Stimulated activated CD4-positive, alpha-beta T cell treated with anti-CD3 and anti-CD28 coated beads, Interleukin-1b, Interleukin-23, amount 100 ng/mL, for 1 hour (primary cell): ENCODE measurements at places on chromosomes 6 and 20.

- no peak for DNase-seq
Observed at GRCh38 chr20:41671143-41671542, 53.0 kb upstream of the CHD6 start.

GRCh38 chr6:155378724-155379123 is 64.4 kb upstream of the TFB1M start:
- DNase-seq = no peak

GRCh38 chr6:110939429-110940200 is 18.9 kb upstream of the GTF3C6 start:
- DNase-seq = no peak

- no peak for DNase-seq
Observed at GRCh38 chr20:43655937-43656336, 11.0 kb upstream of the MYBL2 start.

GRCh38 chr6:165611294-165611693 is 51.7 kb downstream of the PDE10A start:
- DNase-seq = no peak

GRCh38 chr6:160781298-160781697 is 79.3 kb downstream of the PLG start:
- DNase-seq = no peak

GRCh38 chr6:14092316-14092715 is 25.3 kb upstream of the CD83 start:
- DNase-seq = no peak

GRCh38 chr6:3368685-3369084 is 88.2 kb downstream of the SLC22A23 start:
- DNase-seq = no peak

- DNase-seq = no peak
Observed at GRCh38 chr20:840858-841567, 7.5 kb downstream of the FAM110A start.

- no peak for DNase-seq
Observed at GRCh38 chr20:56875052-56875659, 246.1 kb downstream of the TFAP2C start.

DNA sequence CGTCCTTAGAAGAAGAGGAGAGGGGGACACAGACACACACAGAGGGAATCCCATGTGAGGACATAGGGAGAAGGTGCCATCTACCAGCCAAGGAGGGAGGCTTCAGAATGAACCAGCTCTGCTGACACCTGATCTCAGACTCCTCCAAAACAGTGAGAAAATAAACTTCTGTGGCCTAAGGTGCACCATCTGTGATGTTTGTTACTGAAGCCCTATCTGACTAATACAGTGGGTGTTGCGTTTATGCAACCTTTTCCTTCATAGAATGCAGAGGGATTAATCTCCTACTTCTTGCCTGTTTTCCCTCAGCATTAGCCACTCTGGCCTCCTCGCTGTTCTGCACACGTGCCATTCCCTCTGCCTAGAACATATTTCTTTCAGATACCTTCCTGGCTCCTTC is 81.5 kb upstream of the EDN1 start:
- DNase-seq = no peak

- DNase-seq = no peak
Observed at GRCh38 chr6:144394210-144394609, 109.1 kb downstream of the UTRN start.

GRCh38 chr20:11882651-11883050 is 35.0 kb upstream of the BTBD3 start:
- DNase-seq = no peak

- no peak for DNase-seq
Observed at GRCh38 chr6:82705579-82705978, 342.0 kb downstream of the TPBG start.

GRCh38 chr6:11011787-11012234 is 32.3 kb downstream of the ELOVL2 start:
- DNase-seq = no peak

DNA sequence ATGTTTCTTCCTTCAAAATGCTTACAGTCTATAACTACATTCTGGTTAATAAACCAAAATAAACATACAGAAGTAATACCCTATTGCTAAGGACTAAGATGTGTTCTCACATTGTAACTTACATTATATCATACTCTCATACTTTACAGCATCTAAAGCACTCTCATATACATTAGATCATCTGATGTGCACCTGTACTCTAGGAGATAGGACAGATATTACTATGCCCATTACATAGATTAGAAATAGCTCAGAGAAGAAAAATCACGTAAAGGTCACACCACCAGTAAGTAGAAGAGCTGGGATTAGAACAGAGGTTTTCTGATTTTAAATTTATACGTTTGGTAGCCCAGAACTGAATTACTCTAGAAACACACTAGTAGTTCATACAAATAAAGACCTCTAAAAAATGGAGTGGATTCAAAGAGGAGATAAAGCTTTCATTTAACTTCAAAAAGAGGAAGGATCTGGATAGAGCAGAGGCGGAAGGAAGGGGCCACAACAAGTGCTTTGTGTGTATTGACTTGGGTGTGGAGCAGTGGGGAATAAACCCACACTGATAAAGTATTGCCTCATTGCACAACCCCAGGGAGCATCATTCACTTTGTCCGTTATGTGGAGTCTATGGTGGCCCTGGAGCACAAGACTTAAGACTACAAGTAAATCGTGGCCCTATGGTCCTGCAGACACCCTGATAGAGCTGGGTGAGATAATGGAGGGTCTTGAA is 30.9 kb downstream of the SLC2A12 start:
- DNase-seq = no peak

- no peak for DNase-seq
Observed at GRCh38 chr20:10985536-10985935, 311.7 kb upstream of the JAG1 start.

DNA sequence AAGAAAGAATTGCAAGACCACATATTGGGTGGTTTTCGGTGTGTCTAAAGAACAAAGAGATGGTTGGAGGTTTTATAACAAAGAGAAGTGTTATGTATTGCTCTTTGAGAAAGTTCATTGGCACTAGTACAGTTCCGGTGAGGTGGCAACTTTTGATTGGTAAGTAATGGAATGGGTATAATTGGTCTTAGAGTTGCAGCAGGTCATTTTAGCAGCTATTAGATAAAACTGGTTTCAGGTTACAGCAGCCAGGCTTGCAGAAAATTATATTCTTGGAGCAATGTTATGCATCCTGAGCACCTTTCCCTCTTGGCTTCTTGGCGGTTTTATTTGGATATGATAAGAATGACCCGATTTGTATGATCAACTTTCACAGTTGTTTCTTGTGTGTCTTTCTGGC is 12.3 kb upstream of the SSTR4 start:
- no peak for DNase-seq

DNA sequence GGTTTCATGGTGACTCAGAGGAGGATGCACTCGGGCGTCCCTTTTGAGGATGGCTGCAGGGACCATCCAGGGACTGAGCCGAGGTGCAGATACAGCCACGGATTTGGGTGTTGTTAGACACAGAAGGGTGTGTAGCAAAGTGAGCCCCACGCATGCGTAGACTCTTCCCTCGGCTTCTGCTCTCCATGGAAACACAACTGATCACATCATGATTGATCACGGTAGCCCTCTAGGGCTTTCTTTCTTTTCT is 606 bp upstream of the ULBP1 start:
- DNase-seq = no peak
